Stimulated activated CD4-positive, alpha-beta T cell treated with anti-CD3 and anti-CD28 coated beads, Interleukin-1b, Interleukin-23, amount 100 ng/mL, for 24 hours (primary cell): ENCODE measurements at places on chromosomes 7 and 10.

- DNase-seq = no peak
Observed at GRCh38 chr7:89332026-89332425, 536.5 kb upstream of the TEX47 start.

GRCh38 chr10:67807855-67808456 is 30.0 kb downstream of the DNAJC12 start:
- no peak for DNase-seq

- no peak for DNase-seq
Observed at GRCh38 chr10:127971963-127972615, 65.2 kb downstream of the PTPRE start.

DNA sequence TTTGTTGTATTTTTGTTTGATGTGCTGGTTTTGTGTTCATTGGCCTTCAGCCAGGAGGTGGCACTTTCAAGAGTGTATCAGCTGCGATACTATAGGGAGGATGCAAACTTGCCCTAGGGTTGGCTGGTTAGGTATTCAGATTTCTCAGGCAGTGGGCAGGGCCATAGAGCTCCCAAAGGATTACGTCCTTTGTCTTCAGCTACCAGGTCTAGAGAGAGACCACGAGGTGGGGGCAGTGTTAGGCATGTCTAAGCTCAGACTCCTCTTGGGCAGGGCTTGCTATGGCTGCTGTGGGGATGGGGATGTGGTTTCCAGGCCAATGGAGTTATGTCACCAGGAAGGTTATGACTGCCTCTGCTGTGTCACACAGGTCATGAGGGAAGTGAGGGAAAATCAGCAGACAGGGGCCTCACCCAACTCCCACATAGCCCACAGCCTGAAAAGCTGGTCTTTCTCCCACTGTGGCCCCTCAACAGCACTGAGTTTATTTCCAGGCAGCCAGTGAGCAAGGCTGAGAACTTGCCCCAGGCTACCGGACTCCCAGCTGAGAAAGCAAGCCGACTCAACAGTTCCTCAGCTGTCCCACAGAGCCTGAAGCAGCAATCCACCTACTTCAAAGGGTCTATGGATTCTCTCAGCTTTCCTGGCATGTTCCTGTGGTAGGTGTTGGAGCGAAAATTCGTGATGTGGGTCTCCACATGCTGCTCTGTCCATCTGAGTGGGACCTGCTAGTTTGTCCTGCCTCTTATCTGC is 227.4 kb upstream of the COBL start:
- DNase-seq = no peak

DNA sequence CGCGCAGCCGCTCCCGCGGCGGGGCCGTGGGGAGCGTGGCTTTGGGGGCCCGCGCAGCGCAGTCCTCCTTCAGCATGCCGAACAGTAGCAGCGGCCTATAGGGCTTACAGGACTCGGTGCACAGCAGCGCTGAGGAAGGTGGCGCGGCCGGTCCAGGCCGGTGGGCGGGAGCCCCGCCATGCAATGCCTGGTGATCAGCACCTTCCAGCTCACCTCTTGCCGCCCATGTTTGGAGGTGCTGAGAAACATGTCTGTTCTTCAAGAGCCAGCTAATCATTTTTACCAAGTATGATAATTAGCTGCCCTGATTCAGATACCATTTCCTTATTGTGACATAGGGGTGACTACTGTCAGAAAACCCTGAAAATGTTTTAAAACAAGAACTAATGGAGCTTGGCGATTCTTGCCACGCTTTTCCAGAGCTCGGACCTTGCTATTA is 33.5 kb upstream of the SFTPD start:
- DNase-seq = peak; percentile 5

DNA sequence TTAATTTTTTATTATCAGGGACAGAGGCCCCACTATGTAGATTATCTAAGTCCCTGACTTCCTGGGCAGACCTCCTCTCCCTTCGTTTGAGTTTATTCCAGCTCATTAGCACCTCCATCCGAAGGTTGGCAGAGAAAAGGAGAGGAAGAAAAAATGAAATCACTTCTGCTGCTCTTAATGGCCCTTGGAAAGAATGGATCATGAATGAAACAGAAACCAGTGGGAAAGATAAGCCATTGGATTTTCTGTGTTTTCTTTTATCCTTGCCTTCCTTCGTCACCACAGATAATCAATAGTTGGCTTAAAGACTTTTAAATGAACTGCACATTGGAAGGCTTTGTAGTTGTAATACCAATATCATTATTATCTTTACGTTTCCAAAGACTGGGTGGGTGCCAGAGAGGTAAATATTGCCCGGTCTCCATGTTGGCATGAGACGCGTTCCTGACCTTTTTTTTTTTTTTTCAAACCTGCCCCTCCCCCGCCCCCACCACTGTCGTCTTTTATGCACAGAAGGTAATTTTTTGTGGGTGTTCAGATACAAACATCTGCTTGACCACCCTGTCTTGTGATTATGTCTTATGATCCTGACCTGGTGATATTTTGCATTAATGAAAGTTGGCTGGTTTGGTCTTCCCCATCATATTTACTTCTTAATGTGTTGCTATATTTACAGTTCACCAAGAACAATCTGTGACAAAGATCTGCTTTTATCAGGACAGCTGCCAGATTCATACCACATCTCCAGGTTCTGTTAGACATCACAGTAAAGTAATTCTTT is 116.8 kb downstream of the ARID5B start:
- no peak for DNase-seq

DNA sequence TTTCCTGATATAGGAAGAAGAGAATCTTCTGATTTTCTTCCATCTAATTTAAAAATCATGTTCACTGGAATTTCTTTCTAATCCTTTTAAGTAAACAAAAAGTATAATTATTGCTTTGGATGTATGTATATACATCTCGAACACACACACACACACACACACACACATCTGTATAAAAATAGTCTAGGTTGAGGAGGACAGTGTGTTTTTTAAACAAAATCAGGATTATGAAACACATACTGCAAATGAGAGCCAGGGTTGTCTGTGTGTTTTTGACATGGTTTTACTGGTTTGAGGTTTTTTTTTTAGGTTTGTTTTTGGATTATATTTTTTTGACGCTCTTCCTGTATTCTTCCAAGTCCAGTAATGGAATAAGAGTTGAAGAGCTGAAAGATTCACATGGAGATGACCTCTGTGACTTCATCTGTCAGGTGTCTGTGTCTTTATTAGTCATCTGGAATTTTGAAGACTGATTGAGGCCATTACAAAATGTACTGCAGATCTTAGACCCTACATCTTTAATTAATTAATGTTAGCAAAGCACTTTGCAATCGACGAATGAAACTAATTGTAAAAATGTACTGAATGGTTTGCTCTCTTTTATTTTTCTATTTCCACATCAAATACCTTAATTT is 237.1 kb downstream of the SUGCT start:
- DNase-seq = no peak

GRCh38 chr7:16189026-16189715 is 232.2 kb downstream of the CRPPA start:
- DNase-seq = no peak

- no peak for DNase-seq
Observed at GRCh38 chr10:79383974-79384606, 36.8 kb downstream of the PPIF start.

DNA sequence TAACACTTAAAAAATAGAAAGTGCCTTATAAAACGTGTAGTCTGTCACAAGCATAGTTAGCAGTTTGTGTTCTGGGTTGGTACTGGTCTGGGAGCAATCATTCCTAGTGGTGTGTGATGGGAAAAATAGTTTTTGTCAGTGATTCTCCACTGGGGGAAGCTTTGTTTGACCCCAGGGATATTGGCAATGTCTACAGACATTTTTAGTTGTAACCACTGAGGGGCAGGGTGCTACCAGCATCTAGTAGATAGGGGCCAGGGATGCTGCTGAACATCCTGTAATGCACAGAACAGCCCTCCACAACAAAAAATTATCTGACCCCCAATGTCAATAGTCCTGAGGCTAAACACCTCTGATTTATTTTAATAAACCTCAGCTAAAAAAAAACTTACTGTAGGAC is 51.6 kb upstream of the CREB5 start:
- DNase-seq = no peak

- DNase-seq = no peak
Observed at GRCh38 chr10:50432211-50433009, 181.1 kb upstream of the ASAH2 start.

DNA sequence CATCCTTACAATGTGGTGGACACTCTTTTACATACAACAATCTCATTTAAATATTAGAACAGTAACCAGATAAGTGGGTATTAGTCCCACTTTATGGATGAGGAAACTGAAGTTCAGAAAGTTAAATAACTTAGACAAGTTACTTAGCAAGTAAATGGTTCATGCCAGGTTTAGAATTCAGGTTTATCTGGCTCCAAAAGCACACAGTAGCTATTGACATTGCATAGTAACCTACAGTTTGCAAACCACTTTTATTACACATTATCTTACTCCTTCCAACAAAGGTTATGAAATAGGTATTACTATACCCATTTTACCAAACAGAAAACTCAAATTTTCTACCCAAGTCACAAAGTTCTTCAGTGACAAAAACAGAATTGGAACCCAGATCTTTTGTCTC is 19.7 kb upstream of the NKX2-3 start:
- DNase-seq = no peak

DNA sequence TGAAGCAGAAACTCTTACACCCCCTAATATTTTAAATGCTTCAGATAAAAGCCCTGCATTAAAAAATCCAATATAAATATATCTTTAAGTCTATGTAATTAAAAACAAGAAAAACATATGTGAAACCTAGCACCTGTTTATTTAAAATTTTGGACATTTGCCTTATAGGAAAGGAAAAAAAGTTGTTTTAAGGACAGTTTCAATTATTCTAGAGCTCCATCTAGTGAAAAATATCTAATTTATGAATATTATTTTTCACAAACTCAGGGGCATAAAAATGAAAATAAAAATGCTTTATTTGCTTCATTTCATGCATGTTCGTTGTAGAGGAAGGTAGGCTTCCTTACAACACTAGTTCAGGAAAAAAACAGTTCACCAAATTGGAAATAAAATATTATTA is 26.1 kb downstream of the ENKUR start:
- no peak for DNase-seq

DNA sequence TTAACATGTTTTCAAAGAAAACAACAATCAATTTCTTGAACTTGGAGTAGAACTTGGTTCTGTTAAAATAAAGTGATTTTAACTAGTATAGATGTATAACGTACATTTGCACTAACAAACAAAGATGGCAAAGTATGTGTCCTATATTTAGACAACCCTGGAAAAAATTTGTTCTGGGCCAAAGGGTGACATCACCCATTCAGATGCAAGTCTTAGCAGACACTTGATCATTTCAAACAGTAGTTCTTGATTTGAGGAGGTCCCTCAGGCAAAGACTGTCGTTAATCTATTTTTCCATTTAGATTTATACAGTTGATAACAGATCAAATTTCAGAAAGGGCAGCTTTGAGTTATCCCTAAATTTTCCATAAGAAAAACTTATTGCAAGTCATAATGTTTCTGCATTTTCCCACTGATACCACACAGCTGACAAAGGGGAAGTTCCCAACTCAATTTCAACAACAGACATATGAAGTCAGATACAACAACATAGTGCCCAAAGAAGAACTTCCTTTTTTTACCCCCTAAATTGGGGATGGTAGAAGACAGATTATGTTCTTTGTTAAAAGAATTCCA is 5.2 kb downstream of the NMT2 start:
- DNase-seq = no peak

DNA sequence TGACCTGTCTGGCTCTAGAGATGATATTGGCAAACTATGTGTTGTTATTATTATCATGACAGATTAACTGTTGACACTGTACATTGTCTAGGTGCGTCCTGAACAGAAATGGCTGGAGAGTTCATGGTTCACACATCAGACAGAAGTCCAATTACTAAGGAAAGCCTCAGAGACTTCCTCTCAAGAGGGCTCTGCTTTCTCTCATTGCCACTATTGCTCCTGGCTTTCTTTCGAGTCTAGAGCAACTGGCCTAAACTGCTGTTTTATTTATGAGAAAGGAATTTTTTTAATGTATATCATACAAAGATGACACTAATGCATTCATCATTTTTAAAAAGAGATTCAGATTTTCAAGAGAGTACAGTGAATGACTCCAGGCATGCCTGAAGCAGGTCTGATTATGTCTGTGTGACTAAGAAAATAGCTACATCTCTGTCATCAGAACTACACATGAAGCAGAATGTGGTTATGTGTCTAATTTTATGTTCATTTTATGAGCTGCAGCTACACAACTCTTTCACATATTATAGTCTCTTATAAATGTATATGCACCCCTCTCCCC is 30.4 kb downstream of the NRCAM start:
- no peak for DNase-seq

- no peak for DNase-seq
Observed at GRCh38 chr7:133886086-133886485, 241.1 kb upstream of the LRGUK start.

DNA sequence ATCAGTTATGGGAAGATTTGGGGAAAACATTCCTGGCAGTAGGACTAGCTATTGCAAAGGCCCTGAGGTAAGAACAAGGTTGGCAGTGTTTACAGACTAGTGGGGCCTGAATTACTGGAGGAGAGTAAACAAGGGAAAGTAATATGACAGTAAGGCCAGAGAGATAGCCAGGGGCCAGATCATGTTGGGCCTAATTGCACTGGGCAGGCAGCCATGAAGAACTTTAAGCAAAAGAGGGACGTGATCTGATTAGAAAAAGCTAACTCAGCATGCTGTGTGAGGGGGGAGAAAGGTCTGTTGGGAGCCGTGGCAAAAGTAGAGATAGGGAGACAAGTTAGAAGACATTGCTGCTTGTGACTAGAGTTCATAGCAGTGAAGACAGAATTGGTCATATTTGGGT is 9.2 kb downstream of the NUP42 start:
- no peak for DNase-seq

- DNase-seq = no peak
Observed at GRCh38 chr7:48112401-48113165, 23.5 kb downstream of the UPP1 start.

- no peak for DNase-seq
Observed at GRCh38 chr7:75921479-75921878, 6.5 kb downstream of the POR start.

DNA sequence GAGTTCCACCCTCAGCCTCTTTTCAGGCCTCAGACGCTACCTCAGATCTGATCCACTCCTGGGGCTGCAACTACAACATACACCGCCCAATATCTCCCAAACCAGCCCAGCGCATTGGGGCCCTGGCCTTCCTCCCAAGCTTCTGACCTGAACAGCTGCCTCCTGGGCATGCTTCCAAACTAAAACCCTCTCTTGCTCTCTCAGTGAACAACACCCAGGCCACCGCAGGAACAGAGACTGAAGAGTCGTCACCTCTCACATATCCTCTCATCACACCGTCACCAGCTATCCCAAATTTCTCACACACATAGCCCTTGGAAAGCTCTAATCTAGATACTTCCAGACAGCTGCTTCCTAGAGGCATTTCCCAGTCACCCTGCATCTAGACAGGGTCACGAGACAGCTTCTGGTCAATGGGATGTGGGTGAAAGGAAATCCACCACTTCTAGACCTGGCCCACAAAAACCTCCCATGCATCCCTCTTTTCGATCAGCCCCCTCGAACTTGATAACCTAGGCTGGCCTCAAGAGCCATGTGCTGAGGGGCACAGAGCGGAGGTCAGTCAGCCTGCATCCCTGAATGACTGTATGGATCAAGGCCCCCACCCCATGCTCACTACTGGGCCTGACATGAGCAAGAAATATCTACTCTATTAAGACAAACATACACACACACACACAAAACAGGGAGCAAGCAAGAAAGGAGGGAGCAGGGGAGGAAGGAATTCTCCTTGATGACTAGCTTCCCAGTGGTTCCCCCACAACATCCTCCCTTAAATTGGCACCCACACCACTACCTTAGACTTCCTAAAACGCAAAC is 1.8 kb downstream of the PARP12 start:
- no peak for DNase-seq

- no peak for DNase-seq
Observed at GRCh38 chr10:61486738-61487396, 33.7 kb upstream of the TMEM26 start.
